ENCODE measurements at places on chromosomes 11 and 22. TPM values are rescaled to one million over a fixed set of nuclear protein-coding genes. Genes with fewer than 3 reads are reported as not detected.

The OSBP2 gene
- total RNA-seq, result 4.0 TPM

The GGT1 gene
- total RNA-seq, result 1.8 TPM

The LRRN4CL gene
- 12.2 TPM for total RNA-seq

The GSTP1 gene
- total RNA-seq, result 840 TPM

The MCM5 gene
- total RNA-seq, result 37.2 TPM

The PRRG4 gene
- total RNA-seq, result 0.12 TPM

The GLYATL1 gene
- 0.33 TPM for total RNA-seq

The MRGPRX3 gene
- total RNA-seq, result not detected

The THRSP gene
- total RNA-seq, result not detected

The P2RY6 gene
- total RNA-seq, result 0.12 TPM

All from uterine smooth muscle cell (primary cell).